Activated B cell treated with CpG ODN at 0.5 μM for 24 hours (primary cell): ENCODE measurements at places on chromosomes 3 and 15. TPM values are rescaled to one million over a fixed set of nuclear protein-coding genes. Genes with fewer than 3 reads are reported as not detected.
A peak's percentile ranks its signal among the peaks of the same experiment; 100 is the strongest.

Gene SMAD6
- 0.04 and 0.05 TPM in 2 replicates for total RNA-seq

DNA sequence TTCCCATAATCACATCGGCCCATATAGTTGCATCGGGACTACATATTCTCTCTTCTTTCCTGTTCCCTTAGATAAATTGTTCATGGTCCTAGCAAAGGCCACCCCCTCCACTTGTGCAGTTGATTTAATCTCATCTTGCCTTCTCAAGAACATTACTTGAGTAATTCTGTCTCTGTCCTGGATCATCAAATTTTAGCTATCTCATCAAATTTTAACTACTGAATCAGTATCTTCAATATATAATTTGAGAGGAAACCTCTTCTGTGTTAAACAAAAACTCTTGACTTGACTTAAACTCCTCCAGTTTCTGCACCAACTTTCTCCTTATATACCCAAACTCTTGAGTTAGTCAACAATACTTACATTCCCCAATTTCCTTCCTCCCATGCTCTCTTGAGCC lies 4.2 kb upstream of the PRR23B start:
- H3K27me3 ChIP-seq = no peaks in the 10 kb centered on the region
- H3K27ac ChIP-seq = no peak overlapping the region

GRCh38 chr15:39510001-39510701 lies 70.7 kb upstream of the THBS1 start:
- no peaks in the 10 kb centered on the region for H3K36me3 ChIP-seq
- DNase-seq = no peak
- peaks cover 2% of the 10 kb centered on the region for H3K27me3 ChIP-seq
- H3K4me3 ChIP-seq = no peak overlapping the region

Gene TM4SF1
- total RNA-seq = not detected in 2 replicates

- H3K36me3 ChIP-seq = no peaks in the 10 kb centered on the region
- H3K27me3 ChIP-seq = no peaks in the 10 kb centered on the region
- H3K4me1 ChIP-seq = peaks cover 2% of the 10 kb centered on the region
- DNase-seq = no peak
- H3K27ac ChIP-seq = no peak overlapping the region
Observed at GRCh38 chr3:172844428-172844827, 93.9 kb downstream of the ECT2 start.

Gene GPR87
- total RNA-seq = not detected in 2 replicates

- no peak overlapping the region for H3K4me3 ChIP-seq
- peaks cover 75% of the 10 kb centered on the region for H3K36me3 ChIP-seq
- peak; percentile 31 for DNase-seq
- no peaks in the 10 kb centered on the region for H3K27me3 ChIP-seq
- H3K4me1 ChIP-seq = peaks cover 2% of the 10 kb centered on the region
Observed at GRCh38 chr15:44584162-44584749, 47.3 kb downstream of the EIF3J start.

DNA sequence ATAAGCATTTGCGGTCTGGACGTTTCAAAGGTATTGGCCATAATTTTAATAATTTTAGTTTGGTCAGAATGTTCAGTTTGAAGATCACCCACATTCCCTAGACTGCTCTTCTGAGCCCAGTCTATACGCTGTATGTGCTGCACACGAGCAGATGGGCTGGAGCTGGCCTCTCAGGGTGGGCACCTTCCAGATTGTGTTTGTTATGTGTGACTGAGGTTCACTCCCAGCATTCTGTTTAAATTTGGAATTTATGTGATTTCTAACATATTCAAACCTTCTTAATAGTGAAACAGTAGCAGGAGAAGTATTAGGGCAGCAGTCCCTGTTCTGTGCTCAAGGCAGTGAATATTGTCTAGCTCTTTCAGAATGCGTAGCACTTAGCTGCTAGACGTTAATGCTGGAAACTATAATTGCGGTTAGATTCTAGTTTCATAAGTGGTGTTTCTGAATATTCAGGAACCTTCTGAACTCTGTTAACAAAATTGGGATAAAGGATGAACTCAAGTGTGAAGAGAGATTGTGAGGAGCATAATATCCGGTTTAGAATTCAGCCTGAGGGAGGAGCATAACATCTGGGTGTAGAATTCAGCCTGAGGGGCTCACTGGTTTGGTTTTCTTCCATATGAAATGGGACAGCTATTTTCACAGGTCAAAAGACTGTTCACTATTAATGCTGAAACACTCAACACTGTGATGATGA lies 68.6 kb upstream of the RPL35A start:
- H3K4me1 ChIP-seq = peaks cover 6% of the 10 kb centered on the region
- no peak for DNase-seq
- no peaks in the 10 kb centered on the region for H3K27me3 ChIP-seq
- H3K36me3 ChIP-seq = peaks cover 64% of the 10 kb centered on the region

GRCh38 chr15:56242576-56243162 lies 1.0 kb downstream of the RFX7 start:
- DNase-seq = no peak
- no peaks in the 10 kb centered on the region for H3K27me3 ChIP-seq
- peak overlapping the region; percentile 73 for H3K27ac ChIP-seq
- peaks cover 19% of the 10 kb centered on the region for H3K36me3 ChIP-seq
- peaks cover 49% of the 10 kb centered on the region for H3K4me1 ChIP-seq

- H3K27me3 ChIP-seq = peaks cover 21% of the 10 kb centered on the region
- no peak for DNase-seq
- no peak overlapping the region for H3K4me3 ChIP-seq
- H3K36me3 ChIP-seq = no peaks in the 10 kb centered on the region
Observed at GRCh38 chr15:34606545-34606944, 23.1 kb upstream of the GOLGA8B start.

- no peak for DNase-seq
- peaks cover 48% of the 10 kb centered on the region for H3K4me1 ChIP-seq
- H3K27me3 ChIP-seq = no peaks in the 10 kb centered on the region
Observed at GRCh38 chr3:56923526-56924224, 121.9 kb upstream of the ARHGEF3 start.

DNA sequence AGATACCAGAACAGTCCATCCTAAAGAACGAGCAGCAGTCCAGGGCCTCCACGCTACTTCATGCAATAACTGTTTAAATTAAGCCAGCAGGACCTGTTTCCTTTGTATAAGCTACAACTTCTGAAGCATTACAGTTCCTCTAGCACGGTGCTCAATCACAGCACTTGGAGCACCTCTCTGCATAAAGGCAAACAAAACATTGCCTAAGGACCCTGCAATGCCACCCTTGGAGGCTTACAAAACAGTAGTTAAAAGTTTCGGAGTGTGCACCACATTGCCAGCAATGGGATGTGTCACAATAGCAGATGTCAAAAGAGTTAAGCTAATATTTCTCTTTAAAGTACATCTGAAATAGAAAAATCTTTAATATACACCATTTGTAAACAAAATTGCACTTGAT lies 2.6 kb upstream of the VPS39 start:
- DNase-seq = no peak
- H3K27me3 ChIP-seq = no peaks in the 10 kb centered on the region
- peaks cover 25% of the 10 kb centered on the region for H3K4me1 ChIP-seq
- H3K4me3 ChIP-seq = no peak overlapping the region
- H3K36me3 ChIP-seq = peaks cover 54% of the 10 kb centered on the region

GRCh38 chr15:100623301-100623700 lies 20.9 kb downstream of the ASB7 start:
- H3K36me3 ChIP-seq = peaks cover 30% of the 10 kb centered on the region
- no peaks in the 10 kb centered on the region for H3K27me3 ChIP-seq
- DNase-seq = no peak
- H3K27ac ChIP-seq = no peak overlapping the region

- no peak overlapping the region for H3K4me3 ChIP-seq
- no peaks in the 10 kb centered on the region for H3K4me1 ChIP-seq
- no peak overlapping the region for H3K27ac ChIP-seq
- no peak for DNase-seq
- peaks cover 3% of the 10 kb centered on the region for H3K27me3 ChIP-seq
- H3K36me3 ChIP-seq = no peaks in the 10 kb centered on the region
Observed at GRCh38 chr15:29939404-29939803, 117.1 kb upstream of the TJP1 start.

GRCh38 chr3:83524901-83525300 lies 1433.9 kb upstream of the CADM2 start:
- DNase-seq = no peak
- no peak overlapping the region for H3K4me3 ChIP-seq
- no peak overlapping the region for H3K27ac ChIP-seq
- no peaks in the 10 kb centered on the region for H3K27me3 ChIP-seq

GRCh38 chr15:37291920-37292319 lies 191.6 kb upstream of the MEIS2 start:
- H3K4me3 ChIP-seq = no peak overlapping the region
- DNase-seq = no peak
- H3K36me3 ChIP-seq = no peaks in the 10 kb centered on the region
- no peak overlapping the region for H3K27ac ChIP-seq
- H3K27me3 ChIP-seq = no peaks in the 10 kb centered on the region
- H3K4me1 ChIP-seq = no peaks in the 10 kb centered on the region

- no peaks in the 10 kb centered on the region for H3K27me3 ChIP-seq
- no peaks in the 10 kb centered on the region for H3K36me3 ChIP-seq
- no peaks in the 10 kb centered on the region for H3K4me1 ChIP-seq
- no peak overlapping the region for H3K27ac ChIP-seq
Observed at GRCh38 chr3:186303965-186304364, 58.1 kb downstream of the DGKG start.

Gene SQOR
- 39.2 and 44.9 TPM in 2 replicates for total RNA-seq

- H3K27ac ChIP-seq = no peak overlapping the region
- H3K4me3 ChIP-seq = no peak overlapping the region
- no peaks in the 10 kb centered on the region for H3K27me3 ChIP-seq
Observed at GRCh38 chr3:53821631-53822121, 24.5 kb downstream of the CHDH start.

- DNase-seq = no peak
- H3K27me3 ChIP-seq = no peaks in the 10 kb centered on the region
- H3K4me1 ChIP-seq = no peaks in the 10 kb centered on the region
- no peak overlapping the region for H3K27ac ChIP-seq
- H3K4me3 ChIP-seq = no peak overlapping the region
Observed at GRCh38 chr3:45751537-45752242, 44.6 kb downstream of the SLC6A20 start.

GRCh38 chr3:163543662-163544061 lies 1534.6 kb downstream of the SI start:
- H3K27ac ChIP-seq = no peak overlapping the region
- DNase-seq = no peak
- H3K36me3 ChIP-seq = no peaks in the 10 kb centered on the region
- no peaks in the 10 kb centered on the region for H3K27me3 ChIP-seq

GRCh38 chr15:71484080-71484479 lies 326.3 kb upstream of the NR2E3 start:
- peaks cover 8% of the 10 kb centered on the region for H3K27me3 ChIP-seq
- no peak for DNase-seq
- no peak overlapping the region for H3K4me3 ChIP-seq
- H3K27ac ChIP-seq = no peak overlapping the region
- no peaks in the 10 kb centered on the region for H3K36me3 ChIP-seq

GRCh38 chr3:194930377-194931204 lies 244.9 kb downstream of the FAM43A start:
- peaks cover 2% of the 10 kb centered on the region for H3K27me3 ChIP-seq
- H3K4me3 ChIP-seq = no peak overlapping the region
- H3K27ac ChIP-seq = no peak overlapping the region
- DNase-seq = no peak
- H3K36me3 ChIP-seq = no peaks in the 10 kb centered on the region

DNA sequence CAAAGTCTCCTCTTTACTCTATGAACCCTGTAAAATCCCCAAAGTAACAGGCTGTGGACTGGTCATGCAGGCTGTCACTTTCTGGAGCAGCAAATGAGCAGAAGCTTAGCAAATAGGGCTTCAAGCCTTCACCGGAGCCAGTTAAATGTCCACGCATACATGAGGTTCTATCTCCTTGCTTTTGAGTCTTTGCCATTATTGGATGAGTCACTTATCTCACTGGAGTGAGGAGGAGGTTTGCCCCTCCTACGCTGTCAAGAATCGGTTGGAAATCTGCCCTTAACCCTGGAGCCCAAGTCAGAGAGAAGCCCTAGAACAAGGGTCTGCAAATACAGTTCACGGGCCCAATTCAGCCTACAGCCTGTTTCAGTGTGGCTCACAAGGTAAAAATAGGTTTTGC lies 126.1 kb upstream of the CTNNB1 start:
- DNase-seq = no peak
- no peak overlapping the region for H3K4me3 ChIP-seq
- H3K36me3 ChIP-seq = no peaks in the 10 kb centered on the region
- H3K27ac ChIP-seq = no peak overlapping the region
- H3K27me3 ChIP-seq = peaks cover 3% of the 10 kb centered on the region

Gene ZNF385D
- not detected in 2 replicates for total RNA-seq

- no peak overlapping the region for H3K4me3 ChIP-seq
- no peak for DNase-seq
- H3K27me3 ChIP-seq = no peaks in the 10 kb centered on the region
- no peaks in the 10 kb centered on the region for H3K4me1 ChIP-seq
Observed at GRCh38 chr15:29039466-29040369, 153.9 kb downstream of the APBA2 start.

- H3K27me3 ChIP-seq = peaks cover 5% of the 10 kb centered on the region
- no peaks in the 10 kb centered on the region for H3K4me1 ChIP-seq
- DNase-seq = no peak
- H3K36me3 ChIP-seq = no peaks in the 10 kb centered on the region
- H3K27ac ChIP-seq = no peak overlapping the region
Observed at GRCh38 chr15:91706322-91707032, 147.0 kb upstream of the SLCO3A1 start.

DNA sequence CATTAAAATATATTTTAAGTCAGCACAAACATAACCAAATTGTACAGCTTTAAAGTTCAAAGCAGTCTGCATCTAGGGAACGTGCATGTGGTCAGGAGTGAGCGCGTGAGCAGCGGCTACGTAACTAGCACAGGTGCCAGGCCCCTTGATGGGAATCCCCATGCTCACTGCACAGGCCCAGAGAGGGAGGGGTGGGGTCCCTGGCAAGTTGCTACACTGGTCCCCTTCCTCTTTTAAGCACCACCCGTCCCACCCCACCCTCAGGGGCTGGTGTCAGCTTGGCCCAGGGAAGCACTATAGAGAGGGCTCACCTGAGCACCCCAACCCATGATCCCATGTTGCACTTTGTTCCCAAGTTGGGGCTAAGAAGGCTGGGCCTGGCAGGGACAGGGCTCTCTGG lies 835 bp upstream of the GMPPB start:
- peak overlapping the region; percentile 93 for H3K4me3 ChIP-seq
- peak; percentile 42 for DNase-seq
- H3K36me3 ChIP-seq = peaks cover 43% of the 10 kb centered on the region

GRCh38 chr3:32323604-32324003 lies 68.0 kb upstream of the CMTM7 start:
- no peaks in the 10 kb centered on the region for H3K36me3 ChIP-seq
- H3K4me3 ChIP-seq = no peak overlapping the region
- no peak for DNase-seq
- H3K27ac ChIP-seq = no peak overlapping the region
- H3K27me3 ChIP-seq = peaks cover 20% of the 10 kb centered on the region

GRCh38 chr3:101842245-101842934 lies 6.9 kb upstream of the NFKBIZ start:
- peak overlapping the region; percentile 13 for H3K27ac ChIP-seq
- no peaks in the 10 kb centered on the region for H3K27me3 ChIP-seq
- DNase-seq = no peak
- peaks cover 75% of the 10 kb centered on the region for H3K4me1 ChIP-seq
- no peak overlapping the region for H3K4me3 ChIP-seq
- peaks cover 74% of the 10 kb centered on the region for H3K36me3 ChIP-seq
